Natural killer cell (primary cell): ENCODE measurements at places on chromosomes 12 and 14.

GRCh38 chr12:18595412-18595811 lies 142.4 kb downstream of the PLCZ1 start:
- DNase-seq: no peak

- DNase-seq: no peak
Observed at GRCh38 chr14:99524091-99524661, 43.0 kb downstream of the CCNK start.

DNA sequence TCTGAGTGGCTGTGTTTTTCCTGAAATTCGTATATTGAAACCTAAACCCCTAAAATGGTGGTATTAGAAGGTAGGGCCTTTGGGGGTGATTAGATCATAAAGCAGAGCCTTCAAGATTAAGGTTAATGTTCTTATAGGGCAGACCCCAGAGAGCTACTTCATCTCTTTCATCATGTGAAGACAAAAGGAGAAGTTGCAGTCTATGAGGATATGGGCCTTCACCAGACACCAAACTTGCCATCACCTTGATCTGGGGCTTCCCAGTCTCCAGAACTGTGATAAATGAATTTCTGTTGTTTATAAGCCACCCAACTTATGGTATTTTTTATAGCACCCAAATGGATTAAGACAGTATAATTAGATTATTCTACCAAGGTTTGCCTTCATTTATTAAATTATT lies 275.0 kb upstream of the ATP2B1 start:
- no peak for DNase-seq

DNA sequence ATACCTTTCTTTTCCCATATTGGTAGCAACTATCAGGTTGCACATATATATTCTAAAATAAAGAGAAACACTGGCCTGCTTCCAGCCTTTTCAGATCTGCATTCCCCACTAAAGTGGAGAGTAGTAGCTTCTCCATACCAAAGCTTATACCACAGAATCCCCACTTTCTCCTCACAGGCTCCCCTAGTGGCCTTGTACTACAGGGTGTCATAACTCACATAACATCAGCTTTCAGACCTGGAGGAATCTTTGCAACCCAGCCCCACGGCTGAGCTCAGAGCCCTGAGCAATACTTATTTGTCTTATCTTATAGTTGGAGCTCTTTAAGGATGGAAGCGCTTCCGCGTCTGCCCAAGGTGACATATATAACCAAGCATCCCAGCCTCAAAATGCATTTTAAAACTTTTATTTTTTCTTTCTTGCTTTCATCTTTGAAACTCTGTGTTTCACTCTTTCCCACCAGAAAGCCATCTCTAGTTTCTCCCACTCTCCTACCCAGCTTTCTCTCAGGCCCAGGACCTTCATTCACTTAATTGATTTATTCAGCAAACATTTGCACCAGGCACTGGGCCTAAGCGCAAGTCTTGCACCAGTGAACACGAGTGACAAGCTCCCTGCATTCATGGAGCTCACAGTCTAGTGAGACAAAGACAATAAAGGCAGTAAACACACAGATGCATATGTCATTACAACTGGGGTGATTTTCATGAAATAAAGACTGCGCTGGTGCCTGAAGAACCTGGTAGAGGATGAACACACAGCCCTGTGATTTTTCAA lies 254.7 kb downstream of the IPO8 start:
- DNase-seq: no peak

DNA sequence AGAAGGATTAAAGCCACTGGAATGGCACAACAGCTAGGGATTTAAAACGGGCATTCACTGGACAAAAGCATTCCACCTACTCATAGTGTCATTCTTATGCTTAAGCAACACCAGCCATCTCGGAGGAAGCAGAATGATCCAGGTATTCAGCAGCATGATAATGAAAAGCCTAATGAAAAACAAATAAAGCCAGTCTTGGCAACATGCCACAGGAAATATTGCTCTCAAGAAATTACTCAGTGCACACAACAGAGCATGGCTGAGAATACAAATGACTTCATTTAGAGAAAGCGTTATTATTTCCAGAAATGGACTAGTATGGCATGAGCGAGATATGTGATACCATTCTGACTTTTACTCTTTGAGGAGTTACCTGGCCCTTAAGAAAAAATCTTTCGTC lies 442.2 kb downstream of the APAF1 start:
- no peak for DNase-seq

- DNase-seq: no peak
Observed at GRCh38 chr12:102966200-102966863, 8.9 kb downstream of the ASCL1 start.

DNA sequence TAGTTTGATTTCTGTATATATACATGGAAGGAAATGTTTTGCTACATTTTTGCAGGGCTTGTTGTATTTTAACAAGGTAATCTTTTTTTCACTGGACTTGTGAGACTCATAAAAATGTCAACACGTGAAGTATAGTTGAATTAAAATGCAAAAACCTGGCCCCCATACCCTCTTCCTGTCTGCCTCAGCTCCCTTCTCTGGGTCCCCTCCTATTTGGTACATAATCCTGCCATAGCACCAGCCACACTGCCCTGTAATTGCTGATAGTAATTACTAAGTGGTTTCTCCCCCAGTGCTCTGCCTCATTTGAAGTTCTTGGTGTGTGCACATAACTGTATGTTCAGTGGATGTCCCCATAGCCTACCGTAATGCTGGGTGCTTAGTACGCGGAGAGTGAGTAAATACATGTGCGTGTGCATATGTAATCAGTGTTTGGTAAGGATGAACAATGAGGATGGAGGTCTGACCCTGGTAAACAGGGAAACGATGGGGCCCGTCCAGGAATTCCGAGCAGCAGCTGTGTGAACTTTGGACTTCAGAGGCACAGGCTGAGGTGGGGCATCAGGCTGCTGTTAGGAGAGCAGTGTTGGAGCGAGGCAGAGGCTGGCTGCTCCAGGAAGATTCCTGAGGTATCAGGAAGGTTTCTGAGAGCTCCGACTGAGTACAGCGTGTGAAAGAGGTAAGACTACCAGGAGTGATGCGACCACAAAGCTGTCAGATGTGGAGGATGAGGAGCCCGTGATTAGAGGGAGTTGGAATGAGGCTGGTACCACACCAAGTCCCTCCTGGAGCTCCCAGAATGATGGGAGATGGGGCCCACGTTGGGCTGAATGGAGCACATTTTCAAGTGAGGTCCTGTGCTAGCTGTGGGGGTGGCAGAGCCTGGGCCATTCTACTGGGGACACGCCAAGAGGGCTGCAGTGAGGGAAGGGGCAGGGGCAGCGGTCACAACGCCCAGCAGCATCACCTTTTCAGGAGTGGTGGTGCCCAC lies 106.8 kb downstream of the PELI2 start:
- DNase-seq: no peak
